ENCODE measurements at places on chromosomes 2 and 18. TPM values are rescaled to one million over a fixed set of nuclear protein-coding genes. Genes with fewer than 3 reads are reported as not detected.

- DNase-seq: no peak
These were observed 21.5 kb downstream of the PKP4 start for GRCh38 chr2:158478237-158478636.

DNA sequence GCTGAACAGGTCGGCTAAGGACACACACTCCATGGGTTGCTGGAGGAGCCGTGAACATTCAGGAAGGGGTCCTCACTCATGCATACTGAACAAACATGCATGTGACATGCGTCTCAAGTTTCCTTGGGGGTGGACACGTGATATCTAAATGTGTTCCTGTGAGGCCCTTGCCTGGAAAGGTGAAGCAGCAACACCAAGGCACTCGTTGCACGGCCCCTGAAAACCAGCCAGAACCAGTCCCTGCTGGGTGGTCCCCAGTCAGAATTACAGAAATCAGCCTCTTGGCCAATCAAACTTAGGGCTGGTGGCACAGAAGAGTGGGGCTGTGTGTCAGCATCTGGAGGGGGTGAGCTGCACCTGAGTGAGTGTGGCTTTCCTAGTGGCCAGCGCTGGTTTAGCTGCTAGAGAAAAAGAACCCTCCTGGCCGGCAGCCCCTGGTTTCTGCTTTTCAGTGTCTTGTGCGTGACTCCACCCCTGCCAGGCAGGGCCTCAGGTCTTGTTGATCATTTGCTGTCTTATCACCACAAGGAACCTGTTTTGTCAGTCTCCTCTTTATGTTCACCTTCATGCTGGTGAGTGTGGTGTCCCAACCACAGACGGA lies 3.2 kb upstream of the AQP12B start:
- no peak for DNase-seq

GRCh38 chr2:157473581-157473980 lies 29.7 kb upstream of the CYTIP start:
- no peak for DNase-seq

GRCh38 chr2:240482141-240482540 lies 46.7 kb downstream of the GPC1 start:
- no peak for DNase-seq

DNA sequence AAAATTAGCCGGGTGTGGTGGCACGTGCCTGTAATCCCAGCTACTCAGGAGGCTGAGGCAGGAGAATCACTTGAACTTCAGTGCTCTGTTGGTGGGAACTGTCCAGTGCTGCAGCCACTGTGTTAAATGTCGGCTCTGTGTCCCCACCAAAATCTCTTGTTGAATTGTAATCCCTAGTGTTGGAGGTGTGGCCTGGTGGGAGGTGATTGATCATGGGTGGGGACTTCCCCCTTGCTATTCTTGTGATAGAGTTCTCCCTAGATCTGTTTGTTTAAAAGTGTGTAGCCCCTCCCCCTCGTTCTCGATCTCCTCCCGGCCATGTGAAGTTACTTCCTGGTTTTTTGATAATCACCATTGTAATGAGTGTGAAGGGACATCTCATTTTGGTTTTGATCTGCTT lies 9.8 kb upstream of the RPL31 start:
- no peak for DNase-seq

Gene PLB1
- total RNA-seq: 0.80 TPM

- DNase-seq: peak; percentile 21
These were observed 3.4 kb downstream of the SERPINB2 start for GRCh38 chr18:63890950-63891304.

- DNase-seq: no peak
These were observed 51.4 kb downstream of the UXS1 start for GRCh38 chr2:106142683-106143082.

Gene NAT8
- not detected for total RNA-seq

Gene ZC3H15
- total RNA-seq: 65.1 TPM

Gene ANKAR
- total RNA-seq: 4.3 TPM

DNA sequence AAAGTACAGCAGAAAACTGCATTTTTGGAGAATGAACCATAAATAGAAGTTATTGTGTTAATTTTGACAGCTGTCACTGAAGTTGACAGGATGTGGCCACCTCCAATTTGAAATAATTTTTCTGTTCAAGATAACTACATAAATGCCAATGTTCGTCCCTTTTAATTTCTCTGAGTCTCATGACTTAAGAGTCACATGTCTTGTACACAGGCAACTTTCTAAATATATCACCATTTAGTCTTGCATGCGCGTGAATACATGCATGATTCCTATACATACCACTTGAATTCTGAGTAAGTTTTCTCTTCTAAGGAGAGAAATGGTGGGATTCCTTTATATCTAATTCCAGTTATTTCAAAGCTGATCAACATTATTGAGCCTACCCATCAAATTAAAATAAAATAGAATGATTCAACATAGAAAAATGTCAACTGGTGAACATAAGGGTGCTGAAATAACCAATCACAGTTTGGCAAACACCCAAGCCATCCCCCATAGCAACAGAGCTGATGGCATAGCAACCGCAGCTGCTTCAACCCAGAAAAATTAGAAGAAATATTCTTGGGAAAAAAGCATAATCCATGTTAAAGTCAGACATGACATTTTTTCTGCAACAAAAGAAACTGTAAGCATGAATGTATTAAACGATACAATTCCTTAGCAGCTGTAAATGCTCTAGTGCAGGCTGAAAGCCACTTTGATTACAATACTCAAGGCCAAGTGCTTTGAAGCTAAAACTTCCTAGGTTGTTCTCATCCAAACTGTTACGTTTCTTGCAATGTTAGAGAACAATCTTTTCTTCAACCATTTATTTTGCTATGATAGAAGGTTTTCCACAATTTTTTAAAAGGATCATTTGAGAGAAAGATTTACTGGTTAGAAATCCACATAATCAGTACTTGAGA lies 282.7 kb downstream of the DLGAP1 start:
- DNase-seq: no peak

GRCh38 chr2:46460241-46460921 lies 19.0 kb upstream of the TMEM247 start:
- no peak for DNase-seq

GRCh38 chr2:234863043-234863934 lies 88.5 kb upstream of the SH3BP4 start:
- peak; percentile 41 for DNase-seq

DNA sequence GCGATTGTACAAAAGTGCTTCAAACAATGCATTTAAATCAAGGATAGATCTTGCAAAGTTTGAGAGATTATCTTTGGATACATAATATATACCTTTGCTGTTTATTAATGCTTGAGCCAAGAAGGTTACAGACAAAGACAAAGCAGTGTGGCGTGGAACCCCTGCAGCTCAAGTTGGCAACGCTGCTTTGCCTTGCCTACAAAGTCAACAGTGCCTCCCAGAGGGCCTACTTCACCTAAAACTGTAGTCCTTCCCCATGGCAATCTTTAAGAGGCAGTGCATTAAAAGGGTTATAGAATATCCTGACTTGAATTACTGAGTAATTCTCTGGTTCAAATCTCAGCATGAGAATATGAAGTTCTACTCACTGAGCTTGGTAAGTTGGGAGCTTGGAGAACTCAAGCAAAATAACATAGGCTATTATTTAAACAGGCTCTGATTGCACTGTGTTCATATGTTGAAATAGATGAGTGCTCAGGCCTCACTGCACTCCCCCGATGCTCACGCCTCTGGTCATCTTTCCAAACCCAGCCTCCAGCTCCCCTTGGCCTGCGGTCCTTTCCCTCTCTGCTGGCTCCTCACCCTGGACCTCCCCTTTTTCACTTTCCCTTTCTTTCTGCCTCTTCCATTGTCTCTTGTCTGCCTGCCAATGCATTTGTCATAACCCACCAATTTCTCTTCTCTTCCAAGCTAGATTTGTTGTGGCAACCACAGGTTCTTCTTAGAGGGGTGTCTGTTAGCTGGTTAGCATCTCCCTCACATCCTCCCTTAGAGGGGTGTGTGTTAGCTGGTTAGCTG lies 96.5 kb downstream of the MYT1L start:
- no peak for DNase-seq

Gene PRADC1
- total RNA-seq: 21.8 TPM

Gene ANKRD30B
- not detected for total RNA-seq

DNA sequence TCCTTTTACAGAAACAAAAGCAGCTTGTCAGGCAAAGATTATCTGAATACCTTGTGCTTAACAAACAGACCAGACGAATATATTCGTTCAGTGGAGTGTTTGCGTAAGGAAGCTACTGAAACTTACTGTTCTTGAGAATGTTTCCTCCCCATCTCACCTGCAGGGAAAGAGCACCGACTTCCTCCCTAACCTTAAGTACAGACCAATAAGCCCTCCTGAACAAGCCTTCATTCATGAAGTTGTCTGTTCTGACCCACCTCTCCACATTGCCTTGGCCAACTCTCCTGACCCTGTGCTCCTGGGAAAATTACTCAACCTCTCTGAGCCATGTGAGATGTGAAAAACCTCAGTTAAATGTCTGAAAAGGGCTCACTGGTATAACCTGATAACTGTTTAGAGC lies 35.2 kb downstream of the STK39 start:
- no peak for DNase-seq

DNA sequence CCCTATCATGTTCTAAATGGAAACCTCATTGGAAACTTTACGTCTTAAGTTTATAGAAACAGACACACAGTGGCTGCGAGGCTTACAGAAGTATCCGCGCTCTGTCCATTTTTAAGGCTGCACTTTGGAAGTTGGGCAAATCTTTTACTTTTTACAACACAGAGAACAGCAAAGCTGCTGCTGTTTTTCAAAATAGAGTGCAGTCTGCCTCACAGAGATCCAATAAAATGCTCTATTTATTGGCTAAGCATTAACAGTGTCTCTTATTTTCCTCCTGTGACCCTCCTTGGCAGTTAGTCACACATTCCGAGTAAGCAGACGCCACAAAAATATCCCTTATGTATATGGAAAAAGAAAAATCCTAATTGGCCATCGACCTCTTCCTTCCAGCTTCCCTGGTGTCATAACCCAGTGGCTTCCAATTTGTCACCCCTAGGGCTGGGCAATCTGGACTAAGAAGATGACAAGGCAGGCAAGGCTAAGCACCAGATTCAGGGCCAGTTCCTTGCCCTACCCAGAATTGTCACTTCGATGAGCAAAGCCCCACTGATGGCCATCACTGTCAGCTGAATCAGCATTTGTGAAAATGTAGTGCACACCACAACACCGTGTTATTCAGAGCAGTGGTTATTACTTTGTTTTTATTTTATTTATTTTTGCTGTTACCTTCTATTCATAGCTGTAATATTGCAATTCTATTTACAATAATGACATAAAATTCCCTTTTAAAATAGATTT lies 47.7 kb upstream of the MEIS1 start:
- DNase-seq: no peak

DNA sequence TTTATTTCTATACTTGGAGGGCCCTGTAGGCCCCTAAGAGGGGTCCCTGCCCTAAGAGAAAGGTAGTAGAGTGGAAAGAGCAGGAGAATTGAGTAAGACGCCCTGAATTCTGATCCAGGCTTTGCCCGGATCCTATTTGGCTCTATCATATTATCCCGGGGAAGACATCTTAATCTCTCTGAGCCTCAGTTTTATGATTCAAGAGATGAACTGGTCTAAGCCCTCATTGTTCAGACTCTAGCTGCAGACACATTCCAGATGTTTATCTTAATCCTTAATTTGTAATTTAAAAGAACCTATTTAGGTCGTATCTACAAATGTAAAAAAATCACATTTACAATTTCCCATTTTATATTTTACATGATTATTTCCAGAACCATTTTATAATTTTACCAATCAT lies 220.1 kb downstream of the AGPS start:
- DNase-seq: no peak

GRCh38 chr2:233219848-233220247 lies 31.6 kb upstream of the ATG16L1 start:
- DNase-seq: no peak

DNA sequence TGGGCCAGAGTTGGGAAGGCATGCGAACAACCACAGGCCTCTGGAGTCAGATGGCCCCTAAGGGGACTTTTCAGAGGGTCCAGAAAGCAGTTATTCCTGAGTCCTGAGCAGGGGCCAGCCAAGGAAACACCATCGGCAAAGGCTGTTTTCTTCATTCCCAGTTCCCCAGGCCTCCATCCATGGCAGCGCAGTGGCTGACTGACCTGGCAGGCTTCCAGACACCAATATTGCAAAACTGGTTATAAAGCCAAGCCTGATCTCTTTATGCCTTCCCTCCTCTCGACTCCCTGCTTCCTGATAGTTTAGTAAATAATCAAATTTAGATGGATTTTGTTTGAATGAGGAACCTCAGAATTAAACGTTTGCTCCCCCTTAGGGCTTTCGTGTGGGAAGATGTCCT lies 133.4 kb upstream of the ITGA6 start:
- no peak for DNase-seq

Gene C2orf92
- total RNA-seq: 4.2 TPM
